Hepatocyte (in vitro differentiated cells): ENCODE measurements at places on chromosomes 3 and 15. TPM values are rescaled to one million over a fixed set of nuclear protein-coding genes. Genes with fewer than 3 reads are reported as not detected.

- no peak overlapping the region for H3K4me3 ChIP-seq
- H3K27ac ChIP-seq: no peak overlapping the region
- H3K36me3 ChIP-seq: no peaks in the 10 kb centered on the region
- H3K4me1 ChIP-seq: no peaks in the 10 kb centered on the region
- H3K27me3 ChIP-seq: no peaks in the 10 kb centered on the region
These were observed 63.7 kb downstream of the ALCAM start for GRCh38 chr3:105430455-105430854.

DNA sequence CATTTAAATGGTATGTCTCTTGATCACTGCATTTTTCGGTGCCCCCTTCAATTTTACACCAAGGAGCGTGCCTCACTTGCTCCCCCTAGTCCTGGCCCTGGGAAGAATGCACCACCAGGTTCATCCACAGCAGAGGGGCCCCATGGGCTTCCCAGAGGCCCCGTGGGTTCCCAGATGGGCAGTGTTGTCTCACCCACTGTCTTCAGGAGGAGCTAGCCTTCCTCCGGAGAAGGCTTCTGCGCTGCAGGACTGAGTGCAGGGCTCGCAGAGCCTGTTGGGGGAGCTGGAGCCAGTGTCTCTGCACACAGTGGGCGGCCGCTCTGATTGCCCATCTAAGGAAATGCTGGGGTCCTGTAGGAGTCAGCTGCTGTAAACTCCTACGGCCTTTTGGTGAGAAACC, 45.9 kb downstream of the POLR2M start:
- peaks cover 6% of the 10 kb centered on the region for H3K4me1 ChIP-seq
- no peak overlapping the region for H3K27ac ChIP-seq
- DNase-seq: no peak
- H3K36me3 ChIP-seq: no peaks in the 10 kb centered on the region

DNA sequence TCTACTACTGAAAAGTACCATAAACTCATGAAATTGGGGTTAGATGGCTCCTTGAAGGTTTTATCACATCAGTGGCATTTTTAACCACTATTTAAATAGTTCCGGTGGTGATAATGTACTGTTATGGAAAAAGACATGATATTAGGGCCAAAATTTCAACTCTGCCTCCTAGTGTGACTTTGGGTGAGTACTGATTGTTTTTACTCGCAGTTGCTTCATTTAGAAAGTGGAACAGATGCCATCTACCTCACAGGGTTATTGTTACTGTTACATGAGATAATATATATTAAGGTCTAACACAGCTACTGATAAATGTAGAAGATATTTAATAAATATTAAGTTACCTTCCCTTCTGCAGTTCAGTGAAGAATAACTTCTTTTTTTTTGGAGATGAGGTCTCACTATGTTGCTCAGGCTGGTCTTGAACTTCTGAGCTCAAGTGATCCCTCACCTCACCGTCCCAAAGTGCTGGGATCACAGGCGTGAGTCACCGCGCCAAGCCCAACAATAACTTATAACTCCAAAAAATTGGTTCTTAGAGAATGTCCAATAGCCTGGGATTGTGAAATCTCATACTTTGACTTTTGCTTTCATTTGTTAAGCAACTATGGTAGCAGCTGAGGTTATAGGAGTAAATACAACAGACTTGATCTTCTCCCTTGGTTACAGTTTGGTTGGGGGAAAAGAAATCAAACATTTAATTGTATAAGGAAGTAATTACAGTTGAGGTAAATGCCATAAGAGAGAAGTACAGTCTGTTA, 48.3 kb downstream of the MEF2A start:
- H3K4me3 ChIP-seq: no peak overlapping the region
- no peak for DNase-seq
- peaks cover 9% of the 10 kb centered on the region for H3K4me1 ChIP-seq
- H3K36me3 ChIP-seq: no peaks in the 10 kb centered on the region
- peak overlapping the region; percentile 62 for H3K27ac ChIP-seq
- H3K27me3 ChIP-seq: no peaks in the 10 kb centered on the region

DNA sequence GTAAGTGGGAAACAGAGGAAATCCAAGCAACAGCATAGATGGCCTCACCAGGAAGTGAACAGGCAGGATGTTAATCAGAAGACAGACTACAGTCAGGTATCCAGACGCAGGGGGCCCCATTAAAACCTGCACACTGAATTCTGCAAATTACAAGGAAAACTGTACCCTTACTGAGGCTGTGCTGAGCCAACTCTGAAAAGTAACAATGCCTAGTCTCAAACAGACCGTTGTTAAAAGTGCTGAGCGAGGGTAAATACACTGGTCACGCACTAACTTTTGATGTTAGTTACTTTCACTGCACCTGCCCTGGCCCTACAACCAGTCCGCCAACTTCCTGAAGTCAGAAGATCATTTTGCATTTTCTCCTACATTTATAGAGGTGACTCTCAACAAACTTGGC, 1.0 kb downstream of the TAMM41 start:
- peak; percentile 11 for DNase-seq
- no peaks in the 10 kb centered on the region for H3K36me3 ChIP-seq
- H3K4me3 ChIP-seq: peak overlapping the region; percentile 69
- H3K27ac ChIP-seq: peak overlapping the region; percentile 91
- peaks cover 8% of the 10 kb centered on the region for H3K4me1 ChIP-seq
- H3K27me3 ChIP-seq: peaks cover 3% of the 10 kb centered on the region

DNA sequence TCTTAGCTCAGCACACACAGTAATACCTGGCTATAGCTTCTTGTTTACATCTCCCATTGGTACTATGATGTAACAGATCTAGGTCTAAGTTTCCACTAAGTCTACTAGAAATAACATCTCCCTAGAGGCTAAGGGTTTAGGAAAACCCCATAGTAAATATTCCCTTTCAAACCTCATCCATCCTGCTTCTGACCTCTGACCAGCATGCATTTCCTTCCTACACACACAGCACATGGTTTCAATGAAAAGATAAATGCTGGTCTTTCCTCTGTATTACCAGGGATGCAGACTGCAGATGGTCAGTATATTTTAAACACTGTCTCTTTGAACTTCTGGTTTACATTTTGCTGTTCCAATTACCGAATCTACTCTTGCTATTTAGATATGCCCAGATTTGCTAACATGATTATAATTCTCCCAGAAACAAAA, 96.6 kb downstream of the EFL1 start:
- H3K27ac ChIP-seq: no peak overlapping the region
- no peak overlapping the region for H3K4me3 ChIP-seq
- no peaks in the 10 kb centered on the region for H3K36me3 ChIP-seq
- H3K27me3 ChIP-seq: no peaks in the 10 kb centered on the region
- H3K4me1 ChIP-seq: no peaks in the 10 kb centered on the region

GRCh38 chr3:5136211-5136918, 14.3 kb downstream of the ARL8B start:
- peaks cover 17% of the 10 kb centered on the region for H3K4me1 ChIP-seq
- no peak overlapping the region for H3K27ac ChIP-seq
- H3K4me3 ChIP-seq: no peak overlapping the region
- peak; percentile 15 for DNase-seq
- no peaks in the 10 kb centered on the region for H3K27me3 ChIP-seq

GRCh38 chr3:28210968-28211713, 30.3 kb upstream of the CMC1 start:
- no peaks in the 10 kb centered on the region for H3K4me1 ChIP-seq
- H3K27ac ChIP-seq: no peak overlapping the region
- H3K36me3 ChIP-seq: no peaks in the 10 kb centered on the region
- no peaks in the 10 kb centered on the region for H3K27me3 ChIP-seq

- no peak for DNase-seq
- no peaks in the 10 kb centered on the region for H3K36me3 ChIP-seq
- peaks cover 7% of the 10 kb centered on the region for H3K4me1 ChIP-seq
- H3K27me3 ChIP-seq: no peaks in the 10 kb centered on the region
These were observed 276.3 kb downstream of the RBMS3 start for GRCh38 chr3:29557186-29557585.

DNA sequence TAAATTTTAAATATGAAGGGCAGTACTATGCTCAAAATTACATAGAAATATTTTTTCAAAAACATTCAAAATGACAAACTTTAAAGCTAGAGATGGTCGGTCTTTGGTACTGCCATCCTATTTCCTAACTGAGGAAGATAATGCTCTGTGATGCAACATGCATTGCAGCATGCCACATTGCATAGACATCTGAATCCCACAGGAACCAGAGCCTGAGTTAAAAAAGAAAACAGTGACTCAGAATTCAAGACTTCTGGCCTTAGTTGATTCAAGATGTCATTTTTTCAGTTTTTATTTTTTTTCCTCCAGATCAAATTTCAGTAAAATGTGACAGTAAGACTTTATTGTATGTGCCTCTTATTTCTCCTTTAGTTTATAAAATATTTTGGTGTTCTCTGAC, 33.1 kb downstream of the TP63 start:
- H3K27ac ChIP-seq: no peak overlapping the region
- H3K4me3 ChIP-seq: no peak overlapping the region
- peak; percentile 48 for DNase-seq
- no peaks in the 10 kb centered on the region for H3K4me1 ChIP-seq
- H3K27me3 ChIP-seq: no peaks in the 10 kb centered on the region

DNA sequence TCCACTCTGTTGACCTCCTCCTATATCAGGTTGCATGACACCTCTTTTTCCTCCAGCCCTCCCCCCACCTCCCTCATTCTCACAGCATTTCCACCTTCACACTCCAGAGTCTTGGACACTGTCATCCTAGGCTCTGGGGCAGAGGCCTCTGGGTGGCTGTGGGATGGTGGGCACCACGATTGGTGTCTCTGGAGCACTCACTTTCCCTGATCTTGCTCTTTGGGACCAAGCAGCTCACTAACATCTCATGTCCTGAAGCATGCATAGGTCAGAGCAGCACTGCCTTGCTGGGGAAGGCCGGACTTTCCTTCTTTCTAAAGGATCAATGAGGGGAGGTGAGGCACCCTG, 14.9 kb downstream of the ZBTB47 start:
- H3K27ac ChIP-seq: no peak overlapping the region
- H3K4me3 ChIP-seq: no peak overlapping the region
- no peak for DNase-seq
- no peaks in the 10 kb centered on the region for H3K36me3 ChIP-seq

GRCh38 chr3:5160321-5160720, 27.2 kb upstream of the EDEM1 start:
- no peak overlapping the region for H3K4me3 ChIP-seq
- H3K27me3 ChIP-seq: no peaks in the 10 kb centered on the region
- H3K27ac ChIP-seq: no peak overlapping the region
- H3K36me3 ChIP-seq: no peaks in the 10 kb centered on the region
- no peak for DNase-seq

DNA sequence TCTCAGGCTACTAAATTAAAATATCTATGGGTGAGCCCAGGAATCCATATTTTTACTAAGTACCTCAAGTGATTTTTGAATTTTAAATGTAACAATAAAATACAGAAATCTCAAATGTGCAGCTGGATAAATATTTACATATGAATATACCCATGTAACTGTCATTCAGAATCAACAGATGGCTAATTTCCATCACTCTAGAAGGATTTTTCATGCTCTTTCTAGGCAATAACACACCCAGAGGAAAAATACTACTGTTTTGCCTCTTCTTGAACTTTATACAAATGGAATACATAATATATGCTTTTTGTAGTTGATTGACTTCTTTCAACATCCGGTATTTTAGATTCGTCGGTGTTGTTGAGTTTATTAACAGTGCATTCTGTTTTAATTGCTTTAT, 601.3 kb upstream of the NECTIN3 start:
- H3K4me3 ChIP-seq: no peak overlapping the region
- no peaks in the 10 kb centered on the region for H3K27me3 ChIP-seq
- H3K4me1 ChIP-seq: no peaks in the 10 kb centered on the region
- DNase-seq: no peak
- H3K36me3 ChIP-seq: no peaks in the 10 kb centered on the region
- no peak overlapping the region for H3K27ac ChIP-seq

DNA sequence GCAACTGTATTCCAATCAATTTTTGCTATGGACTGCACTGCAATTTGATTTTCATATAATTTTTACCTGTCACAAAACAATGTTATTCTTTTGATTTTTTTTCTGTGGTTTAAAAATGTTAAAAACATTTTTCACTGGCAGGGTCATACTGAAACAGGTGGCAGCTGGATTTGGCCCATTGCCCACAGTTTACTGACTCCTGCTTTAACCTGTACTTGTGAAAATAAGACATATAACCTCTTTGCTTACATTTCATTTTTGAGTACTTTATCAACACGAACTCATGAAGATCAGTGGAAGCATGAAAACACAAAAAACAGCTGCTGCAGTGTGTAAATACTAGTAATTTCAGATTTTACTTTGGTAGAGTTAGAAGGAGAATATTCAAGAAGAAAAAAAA, 313.1 kb downstream of the WDR72 start:
- DNase-seq: no peak
- H3K4me3 ChIP-seq: no peak overlapping the region
- no peak overlapping the region for H3K27ac ChIP-seq
- no peaks in the 10 kb centered on the region for H3K4me1 ChIP-seq
- no peaks in the 10 kb centered on the region for H3K36me3 ChIP-seq

GRCh38 chr15:65917407-65917756, 48.1 kb downstream of the RAB11A start:
- H3K4me1 ChIP-seq: no peaks in the 10 kb centered on the region
- H3K4me3 ChIP-seq: no peak overlapping the region
- no peak for DNase-seq
- no peaks in the 10 kb centered on the region for H3K36me3 ChIP-seq
- no peaks in the 10 kb centered on the region for H3K27me3 ChIP-seq

- no peaks in the 10 kb centered on the region for H3K36me3 ChIP-seq
- H3K4me1 ChIP-seq: no peaks in the 10 kb centered on the region
- no peak overlapping the region for H3K4me3 ChIP-seq
- no peaks in the 10 kb centered on the region for H3K27me3 ChIP-seq
- no peak overlapping the region for H3K27ac ChIP-seq
These were observed 46.4 kb downstream of the MORC1 start for GRCh38 chr3:109071350-109072142.

- H3K27me3 ChIP-seq: no peaks in the 10 kb centered on the region
- no peak overlapping the region for H3K27ac ChIP-seq
- H3K4me3 ChIP-seq: no peak overlapping the region
These were observed 12.3 kb downstream of the ZNF860 start for GRCh38 chr3:31993843-31994242.

GRCh38 chr3:194102436-194102835, 33.5 kb upstream of the HES1 start:
- no peak for DNase-seq
- H3K27me3 ChIP-seq: no peaks in the 10 kb centered on the region
- H3K36me3 ChIP-seq: no peaks in the 10 kb centered on the region
- H3K4me3 ChIP-seq: no peak overlapping the region
- peaks cover 24% of the 10 kb centered on the region for H3K4me1 ChIP-seq
- H3K27ac ChIP-seq: no peak overlapping the region

GRCh38 chr15:58329781-58330671, 101.8 kb upstream of the LIPC start:
- no peaks in the 10 kb centered on the region for H3K36me3 ChIP-seq
- no peak overlapping the region for H3K4me3 ChIP-seq
- peak overlapping the region; percentile 96 for H3K27ac ChIP-seq

GRCh38 chr3:99947356-99947755, 129.7 kb downstream of the CMSS1 start:
- DNase-seq: no peak
- no peaks in the 10 kb centered on the region for H3K36me3 ChIP-seq
- H3K4me1 ChIP-seq: peaks cover 41% of the 10 kb centered on the region
- no peak overlapping the region for H3K27ac ChIP-seq
- H3K27me3 ChIP-seq: no peaks in the 10 kb centered on the region

GRCh38 chr15:69456208-69457166, 3.9 kb downstream of the RPLP1 start:
- no peak for DNase-seq
- peaks cover 16% of the 10 kb centered on the region for H3K4me1 ChIP-seq
- no peaks in the 10 kb centered on the region for H3K36me3 ChIP-seq
- no peak overlapping the region for H3K4me3 ChIP-seq
- peak overlapping the region; percentile 2 for H3K27ac ChIP-seq
- no peaks in the 10 kb centered on the region for H3K27me3 ChIP-seq

The FILIP1L gene
- total RNA-seq: 48.2 and 54.9 TPM in 2 replicates

The ZNF662 gene
- 0.07 TPM in 1 of 2 replicates, not detected in the other for total RNA-seq

The ALDH1A2 gene
- 5.3 and 7.3 TPM in 2 replicates for total RNA-seq

The RTP3 gene
- total RNA-seq: 0.64 and 2.0 TPM in 2 replicates

The ADGRG7 gene
- 33.3 and 34.1 TPM in 2 replicates for total RNA-seq

The ATP8B4 gene
- total RNA-seq: 9.5 and 10.1 TPM in 2 replicates
